ENCODE measurements at places on chromosomes 4 and X. TPM values are rescaled to one million over a fixed set of nuclear protein-coding genes. Genes with fewer than 3 reads are reported as not detected.
A peak's percentile ranks its signal among the peaks of the same experiment; 100 is the strongest.

GRCh38 chr4:137597752-137598430 is 65.6 kb upstream of the PCDH18 start:
- peak; percentile 24 for DNase-seq

Gene PCDH18
- total RNA-seq, result 542 TPM

DNA sequence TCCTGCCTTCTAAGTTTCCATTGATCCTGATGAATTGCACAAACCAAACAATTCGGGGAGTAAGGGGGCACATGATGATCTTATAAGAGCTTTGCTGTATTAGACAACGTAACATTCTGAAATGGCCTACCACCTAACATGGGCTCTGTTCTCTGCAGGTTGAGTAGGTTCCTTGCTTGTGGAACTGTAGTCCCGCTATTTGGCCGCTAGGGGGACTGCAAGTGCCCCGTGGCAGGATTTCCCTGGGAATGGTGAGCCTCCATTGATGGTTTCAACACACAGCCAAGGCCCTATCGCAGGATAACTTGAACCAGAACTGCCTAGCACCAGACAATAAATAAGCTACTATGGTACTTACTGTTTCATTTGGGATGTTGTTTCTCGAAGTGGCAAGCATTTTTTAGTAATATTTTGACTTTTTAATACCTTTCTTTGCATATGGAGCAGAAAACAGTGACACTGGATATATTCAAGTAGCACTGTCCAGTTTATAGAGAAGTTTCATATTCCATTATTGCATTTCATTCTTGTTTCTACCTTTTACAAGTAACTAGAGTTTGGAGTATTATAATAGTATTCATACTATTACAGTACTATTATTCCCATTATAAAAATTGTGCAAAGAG is 11.9 kb downstream of the AR start:
- DNase-seq, result peak; percentile 32

DNA sequence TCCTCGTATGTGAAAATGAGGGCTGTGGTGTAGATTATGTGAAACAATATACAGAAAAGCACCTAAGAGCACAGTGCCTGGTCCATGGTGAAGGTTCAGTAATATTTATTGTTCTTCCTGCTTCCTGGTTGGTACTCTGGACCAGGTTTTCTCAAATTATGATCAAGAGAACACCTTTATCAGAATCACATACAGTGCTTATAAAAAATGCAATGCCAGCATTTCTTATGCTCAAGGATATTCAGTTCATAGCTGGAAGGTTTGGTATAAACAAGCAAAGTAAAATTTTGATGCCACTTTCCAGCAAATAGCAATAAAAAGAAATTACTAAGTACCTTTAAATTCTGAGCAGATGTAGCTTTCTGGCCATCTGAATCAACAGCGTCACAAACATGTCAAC is 1412.4 kb downstream of the RPA4 start:
- DNase-seq, result no peak

DNA sequence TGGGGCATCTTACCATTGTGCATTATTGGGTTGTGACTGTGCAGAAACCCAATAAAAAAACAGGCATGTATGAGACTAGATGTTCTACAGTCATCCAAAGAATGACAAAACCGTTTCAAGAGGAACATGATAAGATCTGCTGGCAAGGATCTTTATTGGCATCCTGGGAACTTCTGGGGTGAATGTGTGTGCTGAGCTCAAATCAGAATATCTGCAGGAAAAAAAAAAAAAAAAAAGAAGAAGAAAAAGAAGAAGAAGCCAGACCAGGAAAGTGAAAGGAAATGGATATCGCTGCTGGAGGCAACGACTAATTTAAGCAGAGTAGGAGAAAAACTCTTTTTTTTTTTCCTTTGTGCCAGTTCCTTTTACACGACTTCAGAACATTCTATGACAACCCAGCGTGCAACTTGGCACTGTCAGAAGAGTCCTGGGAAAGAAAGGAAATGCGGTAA is 484.2 kb upstream of the BOD1L1 start:
- DNase-seq, result peak; percentile 71

DNA sequence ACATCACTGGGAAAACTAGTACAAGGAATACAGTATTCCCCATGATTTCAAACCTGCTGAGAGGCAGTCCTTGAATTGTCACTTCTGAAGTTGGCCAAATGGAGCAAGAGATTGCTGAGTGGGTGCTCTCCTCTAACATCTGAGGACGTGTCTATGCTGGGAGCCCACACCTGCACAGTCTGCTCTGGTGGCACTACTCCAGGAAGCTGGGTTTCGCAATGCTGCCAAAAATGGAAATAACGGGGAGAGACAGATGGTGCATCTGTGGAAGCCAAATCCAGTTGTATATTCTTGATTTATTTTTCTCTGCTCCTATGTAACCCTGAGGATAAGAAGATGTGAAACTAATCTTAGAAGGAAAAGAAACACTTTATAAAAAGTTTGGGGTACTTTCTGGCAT is 240.1 kb upstream of the CTSO start:
- DNase-seq, result peak; percentile 15

Gene HTR2C
- not detected for total RNA-seq

GRCh38 chr4:176800891-176801534 is 8.3 kb upstream of the VEGFC start:
- DNase-seq, result peak; percentile 51

Gene ATOH1
- total RNA-seq, result not detected

GRCh38 chr4:978957-979701 is 5.8 kb upstream of the DGKQ start:
- DNase-seq, result no peak

DNA sequence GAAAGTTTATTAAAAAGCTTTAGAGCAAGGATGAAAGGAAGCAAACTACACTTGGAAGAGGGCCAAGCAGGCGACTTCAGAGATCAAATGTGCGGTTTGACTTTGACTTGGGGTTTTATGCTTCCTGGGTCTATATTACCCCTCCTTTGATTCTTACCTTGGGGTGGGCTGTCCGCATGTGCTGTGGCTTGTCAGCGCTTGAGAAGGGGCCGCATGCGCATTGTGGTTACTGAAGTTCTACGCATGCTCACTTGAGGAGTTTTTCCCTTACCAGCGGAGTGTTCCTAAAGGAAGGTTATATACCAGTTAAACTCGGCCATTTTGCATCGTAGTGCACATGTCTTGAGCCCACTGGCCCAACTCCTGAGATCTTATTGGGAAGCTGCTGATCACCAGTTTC is 9.9 kb downstream of the ZNF157 start:
- DNase-seq, result no peak

GRCh38 chrX:40912576-40912975 is 172.7 kb upstream of the USP9X start:
- no peak for DNase-seq

Gene FGFR3
- 0.33 TPM for total RNA-seq

DNA sequence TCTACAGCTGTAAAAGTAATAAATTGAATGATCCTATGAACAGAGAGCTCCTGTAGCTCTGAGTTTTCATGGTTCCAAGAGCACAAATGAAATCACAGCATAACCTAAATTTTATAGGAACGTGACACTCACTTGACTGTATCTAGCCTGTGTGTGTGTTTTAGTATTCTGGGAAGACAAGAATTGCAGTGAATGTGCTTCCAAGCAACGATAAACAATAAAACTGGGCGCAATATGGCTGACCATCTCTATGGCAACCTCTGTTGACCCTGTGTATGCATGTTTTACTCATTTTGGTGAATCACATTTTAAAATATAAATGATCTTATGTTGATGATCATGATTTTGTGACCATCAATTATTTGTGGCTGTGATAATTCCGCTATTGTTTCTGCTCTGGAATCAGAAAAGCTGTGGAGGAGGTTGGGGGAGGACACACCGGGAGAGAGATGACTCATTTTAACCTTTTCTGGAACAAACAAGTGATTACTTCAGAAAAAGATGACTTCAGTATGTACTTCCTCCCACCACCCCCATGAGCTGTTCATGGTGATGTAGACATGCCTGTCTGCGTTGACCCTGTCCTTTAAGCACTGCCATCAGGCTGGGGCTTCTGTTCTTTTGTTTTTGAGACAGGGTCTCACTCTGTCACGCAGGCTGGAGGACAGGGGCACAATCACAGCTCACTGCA is 31.8 kb downstream of the USP11 start:
- DNase-seq, result peak; percentile 11

GRCh38 chrX:87578978-87579377 is 61.4 kb downstream of the KLHL4 start:
- DNase-seq, result peak; percentile 21

GRCh38 chrX:10171249-10171648 is 14.5 kb downstream of the CLCN4 start:
- no peak for DNase-seq

Gene TRMT44
- total RNA-seq, result 14.0 TPM

Gene NLRP2B
- total RNA-seq, result under 0.01 TPM

- no peak for DNase-seq
These were observed 109.2 kb downstream of the NSUN7 start for GRCh38 chr4:40858962-40859361.

DNA sequence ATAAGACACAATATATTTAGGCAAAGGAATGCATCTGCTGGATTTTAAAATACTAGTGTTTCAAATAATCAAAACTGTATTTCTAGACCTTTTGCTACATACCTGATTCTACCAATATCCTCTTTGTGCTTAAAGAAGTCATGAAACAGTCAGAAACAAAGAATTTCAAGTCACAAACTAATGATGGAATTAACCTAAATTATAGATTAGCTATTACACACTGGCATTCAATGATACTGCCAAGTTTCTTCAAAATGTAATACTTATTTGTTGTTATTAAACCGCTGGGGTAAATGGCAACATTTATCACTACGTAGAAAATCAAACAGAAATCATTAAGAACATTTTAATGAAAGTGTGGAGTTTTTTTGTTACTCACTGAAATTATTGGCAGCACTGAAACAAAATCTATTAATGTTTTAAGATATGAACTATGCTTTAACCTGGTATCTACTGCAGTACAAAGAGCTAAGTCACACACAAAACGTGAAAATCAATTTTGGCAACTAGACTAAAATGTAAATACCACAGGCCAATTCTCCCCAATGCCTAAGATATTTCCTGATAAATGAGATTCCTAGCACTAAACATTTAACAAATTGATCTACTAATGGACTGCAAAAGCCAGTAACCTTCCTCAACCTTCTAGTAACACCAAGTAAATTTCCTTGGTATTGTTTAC is 19.4 kb downstream of the PDGFC start:
- DNase-seq, result no peak

Gene CLGN
- total RNA-seq, result 11.8 TPM

DNA sequence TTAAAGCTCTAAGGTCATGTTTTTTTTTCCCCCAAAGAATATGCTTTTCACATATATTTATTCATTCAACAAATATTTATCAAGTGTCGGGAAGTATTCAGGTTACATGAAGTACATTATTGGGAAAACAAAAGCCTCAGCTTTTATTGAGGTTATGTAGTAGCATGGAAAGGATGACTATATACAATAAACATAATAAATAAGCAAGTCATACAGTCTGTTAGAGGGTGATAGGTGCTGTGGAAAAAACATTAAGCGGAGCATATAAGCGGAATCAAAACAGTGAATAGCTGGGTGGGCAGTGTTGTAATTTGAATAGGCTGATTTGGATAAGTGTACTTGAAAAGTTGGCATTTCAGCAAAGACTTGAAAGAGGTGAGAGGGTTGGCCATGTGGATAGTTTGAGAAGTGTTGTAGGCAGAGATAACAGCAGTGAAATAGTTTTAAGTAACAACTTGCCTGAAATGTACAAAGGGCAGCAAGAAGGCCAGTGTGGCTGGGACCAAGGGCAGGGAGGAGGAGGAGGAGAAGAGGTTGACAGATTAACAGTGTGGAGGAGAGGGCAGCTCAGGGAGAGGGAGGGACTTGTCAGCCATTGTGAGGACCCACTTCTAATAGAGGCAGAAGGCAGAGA is 558.7 kb downstream of the SPRY1 start:
- no peak for DNase-seq

GRCh38 chr4:125303058-125303457 is 11.7 kb upstream of the FAT4 start:
- DNase-seq, result peak; percentile 40

Gene NUDT10
- total RNA-seq, result 1.8 TPM

Gene GRSF1
- 62.4 TPM for total RNA-seq

Gene HSFX1
- total RNA-seq, result 0.66 TPM

Gene MAOA
- total RNA-seq, result 27.6 TPM

Gene SYTL5
- 1.5 TPM for total RNA-seq

DNA sequence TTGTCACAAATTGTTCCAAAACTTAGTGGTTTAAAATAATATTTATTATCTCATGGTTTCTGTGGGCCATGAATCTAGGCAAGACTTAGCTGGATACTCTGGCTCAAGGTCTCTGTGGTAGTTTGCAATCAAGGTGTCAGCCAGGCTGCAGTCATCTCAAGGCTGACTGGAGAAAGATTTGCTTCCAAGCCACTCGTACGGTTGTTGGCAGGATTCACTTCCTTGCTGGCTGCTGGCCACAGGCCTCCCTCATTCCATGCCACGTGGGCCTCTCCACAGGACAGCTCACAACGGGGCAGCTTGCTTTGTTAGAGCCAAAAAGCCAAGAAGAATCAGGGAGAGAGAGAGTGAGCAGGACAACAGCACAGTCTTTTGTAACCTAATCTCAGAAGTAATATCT is 101.4 kb downstream of the WWC2 start:
- DNase-seq, result peak; percentile 96

Gene RENBP
- total RNA-seq, result 5.4 TPM

Gene STARD8
- total RNA-seq, result 1.5 TPM

- peak; percentile 3 for DNase-seq
These were observed 446.1 kb upstream of the RPS6KA3 start for GRCh38 chrX:20712811-20713210.

DNA sequence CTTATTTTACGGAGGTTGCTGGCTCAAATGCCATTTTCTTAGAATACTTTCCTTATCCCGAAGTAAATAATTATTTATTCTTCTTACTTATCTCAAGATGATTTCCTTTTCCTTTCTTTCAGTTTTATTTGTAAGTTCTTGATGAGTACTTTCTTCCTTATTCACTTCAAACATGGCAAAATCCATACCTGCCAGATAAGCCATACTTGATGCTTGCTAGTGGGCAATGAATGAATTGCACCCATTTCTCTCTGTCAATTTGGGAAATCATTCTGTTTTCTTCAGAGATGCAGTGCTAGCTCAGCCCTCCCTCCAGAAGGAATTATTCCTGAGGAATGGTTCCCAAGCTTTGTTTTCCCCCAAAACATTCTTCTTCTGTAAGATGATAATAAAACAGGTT is 598.3 kb downstream of the SPRY1 start:
- no peak for DNase-seq

- DNase-seq, result no peak
These were observed 5.2 kb upstream of the PCDH10 start for GRCh38 chr4:133143775-133144430.

Gene PDLIM3
- total RNA-seq, result 50.3 TPM

GRCh38 chrX:72117636-72118210 is 14.0 kb downstream of the RTL5 start:
- DNase-seq, result no peak
